ENCODE measurements at places on chromosomes 12 and 14.
A peak's percentile ranks its signal among the peaks of the same experiment; 100 is the strongest.

DNA sequence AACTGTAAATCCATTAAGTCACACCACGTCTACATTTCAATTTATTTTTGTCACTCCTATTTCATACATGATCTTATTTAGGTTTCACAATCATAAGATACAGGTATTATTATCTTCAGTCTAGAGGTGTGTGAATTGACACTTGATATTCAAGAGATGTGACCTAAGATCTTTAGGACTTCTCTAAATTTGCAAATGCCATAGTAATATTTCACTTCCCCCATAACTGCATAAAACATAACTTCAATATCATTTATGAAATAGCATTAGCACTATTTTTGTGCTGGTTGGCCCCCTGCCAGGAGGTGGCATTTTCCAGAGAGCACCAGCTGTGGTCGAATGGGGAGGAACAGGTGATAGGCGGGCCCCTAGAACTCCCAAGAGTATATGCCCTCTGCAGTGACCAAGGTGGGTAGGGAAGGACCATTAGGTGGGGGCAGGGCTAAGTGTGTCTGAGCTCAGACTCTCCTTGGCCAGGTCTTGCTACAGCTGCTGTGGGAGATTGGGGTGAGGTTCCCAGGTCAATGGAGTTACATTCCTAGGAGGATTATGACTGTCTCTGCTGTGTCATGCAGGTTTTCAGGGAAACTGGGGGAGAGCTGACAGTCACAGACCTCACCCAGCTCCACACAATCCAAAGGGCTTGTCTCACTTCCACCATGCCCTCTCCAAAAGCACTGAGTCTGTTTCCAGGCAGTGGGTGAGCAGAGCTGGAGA lies 49.2 kb upstream of the ERGIC2 start:
- no peak for DNase-seq

DNA sequence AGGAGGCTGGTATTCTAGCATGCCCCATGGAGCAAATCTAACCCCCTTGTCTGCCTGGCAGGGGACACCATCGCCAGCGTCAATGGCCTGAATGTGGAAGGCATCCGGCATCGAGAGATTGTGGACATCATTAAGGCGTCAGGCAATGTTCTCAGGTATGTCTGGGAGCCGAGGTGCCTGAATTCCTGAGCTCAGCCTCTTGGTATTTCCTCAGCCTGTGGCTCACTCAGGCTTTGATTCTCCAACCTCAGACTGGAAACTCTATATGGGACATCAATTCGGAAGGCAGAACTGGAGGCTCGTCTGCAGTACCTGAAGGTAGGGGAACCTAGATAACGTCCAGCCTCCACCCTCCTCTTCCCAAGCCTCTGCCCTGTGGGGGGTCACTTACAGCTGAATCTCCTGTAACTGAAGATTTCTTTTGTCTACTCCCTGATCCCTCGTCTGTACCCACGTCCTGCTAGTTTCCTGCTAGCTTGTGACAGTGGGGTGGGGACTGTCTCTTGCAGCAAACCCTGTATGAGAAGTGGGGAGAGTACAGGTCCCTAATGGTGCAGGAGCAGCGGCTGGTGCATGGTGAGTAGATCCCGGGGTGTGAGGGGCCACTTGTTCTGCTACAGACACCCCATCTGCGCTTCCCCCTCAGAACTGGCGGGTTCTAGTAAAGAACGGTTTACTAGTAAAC lies 7.0 kb downstream of the TAMALIN start:
- DNase-seq = no peak

- DNase-seq = no peak
Observed at GRCh38 chr14:102407258-102407657, 44.5 kb downstream of the TECPR2 start.

GRCh38 chr12:28177461-28177860 lies 12.8 kb upstream of the CCDC91 start:
- DNase-seq = no peak

GRCh38 chr12:40921563-40922163 lies 229.4 kb downstream of the CNTN1 start:
- peak; percentile 2 for DNase-seq

DNA sequence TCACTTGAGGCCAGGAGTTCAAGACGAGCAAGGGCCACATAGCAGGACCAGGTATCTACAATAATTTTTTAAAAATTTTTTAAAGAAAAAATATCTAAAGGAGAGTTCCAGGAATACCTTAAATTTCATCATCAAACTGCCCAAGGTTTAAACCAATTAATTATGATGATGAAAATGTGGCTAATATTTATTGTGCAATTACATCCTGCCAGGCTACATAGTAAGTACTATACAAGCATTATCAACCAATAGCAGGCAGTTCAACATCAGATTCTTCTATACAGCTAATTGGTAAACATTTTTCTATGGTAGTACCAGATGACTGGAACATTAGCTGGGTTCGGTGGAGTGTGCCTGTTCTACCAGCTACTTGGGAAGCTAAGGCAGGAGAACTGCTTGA lies 24.4 kb downstream of the DENND5B start:
- DNase-seq = no peak

- no peak for DNase-seq
Observed at GRCh38 chr14:94602722-94603121, 9.5 kb upstream of the SERPINA3 start.

- DNase-seq = no peak
Observed at GRCh38 chr14:21197418-21198205, 41.7 kb upstream of the OR5AU1 start.

DNA sequence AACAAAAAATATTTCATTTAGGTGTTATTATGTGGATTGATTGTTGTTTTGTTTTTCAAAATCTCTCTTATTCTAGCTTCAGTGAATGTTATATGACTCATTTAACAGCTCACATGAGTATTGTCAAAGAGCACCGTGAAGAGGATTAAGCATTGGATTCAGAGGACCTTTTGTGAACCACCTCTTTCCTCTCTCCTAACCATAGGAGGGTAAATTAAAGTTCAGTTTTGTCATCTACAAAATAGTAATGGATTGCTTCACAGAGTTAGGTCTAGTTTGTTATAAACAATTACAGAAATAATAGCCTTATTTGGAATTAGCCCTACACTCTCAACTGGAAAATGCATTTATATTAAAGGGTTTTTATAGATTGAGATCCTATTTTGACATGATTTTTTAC lies 962 bp upstream of the KERA start:
- no peak for DNase-seq

- DNase-seq = no peak
Observed at GRCh38 chr12:2845280-2845679, 10.4 kb upstream of the NRIP2 start.

DNA sequence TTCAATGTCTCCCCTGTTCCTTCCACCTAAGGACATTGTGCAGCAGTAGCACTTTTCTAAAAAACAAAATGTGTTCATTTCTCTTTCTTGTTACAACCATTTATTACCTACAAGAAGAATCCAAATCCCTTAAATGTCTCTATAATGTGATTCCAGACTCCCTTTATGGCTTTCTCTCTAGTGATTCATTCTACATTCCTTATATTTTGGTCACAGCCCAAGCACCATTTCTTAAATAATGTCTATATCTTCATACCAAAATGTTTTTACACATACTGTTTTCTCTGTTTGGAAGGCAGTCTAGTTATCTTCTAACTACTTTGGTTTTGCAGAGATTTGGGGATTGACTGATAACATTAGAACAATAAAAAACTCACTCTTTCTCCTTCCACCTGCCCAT lies 1037.3 kb upstream of the FLRT2 start:
- no peak for DNase-seq

- no peak for DNase-seq
Observed at GRCh38 chr12:87870061-87870460, 159.1 kb downstream of the C12orf50 start.

DNA sequence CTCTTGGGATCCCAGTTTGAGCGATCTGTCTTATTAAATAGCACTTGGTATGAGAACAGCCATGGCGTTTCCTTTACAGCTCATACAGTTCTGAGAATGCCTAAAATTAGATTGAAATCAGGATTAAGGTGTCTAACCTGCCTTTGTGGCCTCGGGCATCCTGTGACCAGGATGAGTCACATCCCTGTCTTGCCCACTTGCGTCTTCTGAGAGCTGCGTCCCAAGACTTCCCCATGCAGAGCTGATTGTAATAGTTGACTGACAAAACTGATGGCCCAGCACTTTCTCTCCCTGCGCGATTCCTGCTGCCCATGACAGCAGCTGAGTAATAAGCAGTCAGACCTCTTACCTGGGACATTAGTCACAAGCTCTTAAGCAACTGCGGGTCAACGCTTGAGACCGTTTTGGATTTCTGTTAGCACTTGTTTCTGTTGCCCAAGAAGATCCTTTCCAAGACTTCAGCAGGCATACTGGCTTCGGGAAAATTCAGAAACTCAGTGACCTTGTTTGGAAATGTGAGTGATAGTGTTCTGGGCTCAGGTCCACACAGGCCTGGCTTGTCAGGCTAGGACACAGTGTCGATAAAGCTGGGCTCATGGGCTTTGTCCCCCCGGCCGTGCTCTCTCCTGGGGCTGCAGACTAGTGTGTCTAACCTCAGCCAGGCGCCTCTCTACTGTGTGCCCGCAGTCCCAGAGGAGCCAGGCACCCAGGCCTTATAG lies 169.9 kb upstream of the HIF1A start:
- DNase-seq = no peak

DNA sequence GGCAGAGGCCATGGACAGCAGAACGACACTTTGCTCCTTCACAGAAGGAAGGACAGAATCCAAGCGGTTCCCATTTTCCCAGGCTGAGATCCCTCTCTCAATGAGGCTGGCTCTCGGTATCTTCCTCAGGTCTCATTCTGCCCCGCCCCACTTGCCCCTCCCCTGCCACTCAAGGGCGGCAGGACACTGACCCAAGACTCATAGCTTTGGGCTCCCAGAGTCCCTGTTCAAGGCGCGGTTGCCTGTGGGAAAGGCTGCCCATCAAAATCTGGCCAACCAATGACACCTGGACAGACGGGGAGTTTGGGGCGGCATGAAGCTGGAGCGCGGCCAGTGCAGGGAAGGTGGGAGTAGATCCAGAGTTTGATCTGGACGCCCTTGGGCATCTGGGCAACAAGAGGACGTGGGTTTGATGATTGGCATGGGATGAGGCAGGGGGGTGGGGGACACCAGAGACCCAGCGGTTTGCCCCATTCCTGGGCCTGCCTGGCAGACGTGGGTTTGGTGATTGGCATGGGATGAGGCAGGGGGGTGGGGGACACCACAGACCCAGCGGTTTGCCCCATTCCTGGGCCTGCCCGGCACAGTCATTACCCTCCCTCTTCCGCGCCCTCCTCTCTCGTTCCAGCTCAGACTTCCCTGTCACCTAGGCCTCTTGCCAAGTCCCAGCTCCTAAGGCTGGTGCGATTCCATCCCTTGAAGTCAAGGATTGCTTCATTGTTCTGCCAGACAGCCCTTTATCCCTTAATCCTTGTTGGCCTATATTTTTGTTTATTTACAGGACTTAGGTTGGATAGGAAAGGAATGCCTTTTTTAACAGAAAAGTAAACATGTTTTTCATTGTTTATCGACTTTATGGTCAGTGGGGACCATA lies 92.1 kb downstream of the NINJ2 start:
- peak; percentile 19 for DNase-seq

- DNase-seq = no peak
Observed at GRCh38 chr14:59282378-59282765, 93.9 kb downstream of the DAAM1 start.

- DNase-seq = no peak
Observed at GRCh38 chr14:38730420-38730819, 372.6 kb downstream of the SEC23A start.

DNA sequence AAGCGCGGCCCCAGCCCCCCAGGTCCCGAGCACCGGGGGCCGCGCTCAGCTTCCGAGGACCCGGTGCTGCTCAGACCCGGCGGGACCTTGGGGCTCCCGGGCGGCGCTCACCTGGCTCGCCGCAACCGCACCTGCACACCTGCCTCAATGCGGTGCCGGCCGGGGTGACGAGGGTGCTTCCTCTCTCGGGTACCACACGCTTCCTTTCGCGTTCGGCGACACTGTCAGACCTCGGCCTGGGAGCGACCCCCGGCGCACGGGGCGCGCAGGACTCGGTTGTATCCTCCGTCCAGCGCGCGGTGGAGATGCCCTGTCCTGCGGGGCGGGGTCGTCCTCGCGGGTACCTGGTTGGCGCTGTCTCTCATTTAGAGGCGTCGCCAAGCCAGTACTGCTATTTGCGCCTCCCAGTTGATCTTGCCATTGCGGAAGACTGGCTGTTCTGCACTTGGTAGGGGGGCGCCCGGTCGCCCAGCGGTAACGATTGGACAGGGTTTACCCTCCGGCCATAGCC lies 718 bp downstream of the PACS2 start:
- no peak for DNase-seq

All from DMS 273 treated with DMSO at 0.1 percent for 48 hours (cell line).